ENCODE measurements at places on chromosomes 2 and 18. TPM values are rescaled to one million over a fixed set of nuclear protein-coding genes. Genes with fewer than 3 reads are reported as not detected.

The SLC16A14 gene
- 3.7 TPM for total RNA-seq

The LRRTM4 gene
- total RNA-seq, result 0.08 TPM

The PHLPP1 gene
- 10.5 TPM for total RNA-seq

The MATN3 gene
- total RNA-seq, result 0.08 TPM

The RGPD4 gene
- not detected for total RNA-seq

The ARL4C gene
- total RNA-seq, result 1.4 TPM

The ASPRV1 gene
- total RNA-seq, result 0.75 TPM

GRCh38 chr2:17166506-17166905 lies 351.7 kb downstream of the RAD51AP2 start:
- no peaks in the 10 kb centered on the region for H3K27me3 ChIP-seq
- DNase-seq, result no peak
- no peak overlapping the region for H3K4me3 ChIP-seq
- H3K36me3 ChIP-seq, result no peaks in the 10 kb centered on the region
- no peak overlapping the region for H3K27ac ChIP-seq

- no peak for DNase-seq
- no peak overlapping the region for H3K27ac ChIP-seq
- H3K36me3 ChIP-seq, result no peaks in the 10 kb centered on the region
Observed at GRCh38 chr2:233638836-233639235, 2.6 kb downstream of the UGT1A10 start.

DNA sequence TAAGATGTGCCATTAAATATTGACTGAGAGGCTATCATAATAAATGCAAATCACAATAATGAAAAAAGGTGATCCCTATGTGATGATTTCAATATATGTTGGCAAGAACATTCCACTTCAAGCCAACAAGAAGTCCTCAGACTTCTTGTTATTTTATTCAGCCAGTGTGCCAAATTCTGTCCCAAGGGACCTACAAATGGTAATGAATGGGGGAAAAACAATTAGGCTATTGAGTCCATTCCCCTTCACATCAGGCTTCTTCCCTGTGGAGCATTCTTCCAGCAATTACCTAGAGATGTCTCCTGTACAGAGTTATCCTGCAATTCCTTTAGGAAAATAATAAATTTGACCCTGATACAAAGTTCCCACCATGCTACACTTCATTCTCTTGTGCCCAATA lies 144.4 kb downstream of the PIEZO2 start:
- no peaks in the 10 kb centered on the region for H3K27me3 ChIP-seq
- DNase-seq, result no peak
- H3K4me3 ChIP-seq, result no peak overlapping the region
- H3K27ac ChIP-seq, result peak overlapping the region; percentile 49
- peaks cover 7% of the 10 kb centered on the region for H3K4me1 ChIP-seq

DNA sequence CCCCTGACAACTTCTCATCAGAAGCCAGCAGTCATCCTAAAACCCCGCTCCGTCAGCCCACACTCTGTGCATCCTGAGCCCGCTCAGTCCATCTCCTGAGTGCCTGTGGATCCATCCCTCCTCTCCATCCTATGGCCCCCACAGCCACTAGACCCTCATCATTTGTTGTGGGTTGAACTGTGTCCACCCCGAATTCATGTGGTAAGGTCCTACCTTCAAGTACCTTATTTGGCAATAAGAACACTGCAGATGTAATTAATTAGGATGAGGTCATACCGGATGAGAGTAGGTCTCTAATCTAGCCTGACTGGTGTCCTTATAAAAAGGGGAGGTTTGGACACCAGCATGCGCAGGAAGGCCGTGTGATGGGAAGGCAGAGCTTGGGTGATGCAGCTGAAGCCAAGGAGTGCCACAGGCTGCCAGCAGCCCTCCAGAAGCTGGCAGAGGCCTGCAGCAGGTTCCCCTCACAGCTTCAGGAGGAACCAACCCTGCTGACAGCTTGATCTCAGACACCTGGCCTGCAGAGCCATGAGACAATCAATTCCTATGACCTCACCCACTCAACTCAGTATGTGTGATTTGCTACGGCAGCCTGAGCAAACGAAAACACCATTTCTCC lies 192.4 kb downstream of the ZBTB7C start:
- no peaks in the 10 kb centered on the region for H3K4me1 ChIP-seq
- H3K27me3 ChIP-seq, result no peaks in the 10 kb centered on the region
- no peak for DNase-seq
- H3K36me3 ChIP-seq, result no peaks in the 10 kb centered on the region

GRCh38 chr18:7637269-7637668 lies 70.2 kb downstream of the PTPRM start:
- no peaks in the 10 kb centered on the region for H3K36me3 ChIP-seq
- no peaks in the 10 kb centered on the region for H3K4me1 ChIP-seq
- no peak overlapping the region for H3K27ac ChIP-seq
- no peaks in the 10 kb centered on the region for H3K27me3 ChIP-seq
- DNase-seq, result no peak
- no peak overlapping the region for H3K4me3 ChIP-seq

DNA sequence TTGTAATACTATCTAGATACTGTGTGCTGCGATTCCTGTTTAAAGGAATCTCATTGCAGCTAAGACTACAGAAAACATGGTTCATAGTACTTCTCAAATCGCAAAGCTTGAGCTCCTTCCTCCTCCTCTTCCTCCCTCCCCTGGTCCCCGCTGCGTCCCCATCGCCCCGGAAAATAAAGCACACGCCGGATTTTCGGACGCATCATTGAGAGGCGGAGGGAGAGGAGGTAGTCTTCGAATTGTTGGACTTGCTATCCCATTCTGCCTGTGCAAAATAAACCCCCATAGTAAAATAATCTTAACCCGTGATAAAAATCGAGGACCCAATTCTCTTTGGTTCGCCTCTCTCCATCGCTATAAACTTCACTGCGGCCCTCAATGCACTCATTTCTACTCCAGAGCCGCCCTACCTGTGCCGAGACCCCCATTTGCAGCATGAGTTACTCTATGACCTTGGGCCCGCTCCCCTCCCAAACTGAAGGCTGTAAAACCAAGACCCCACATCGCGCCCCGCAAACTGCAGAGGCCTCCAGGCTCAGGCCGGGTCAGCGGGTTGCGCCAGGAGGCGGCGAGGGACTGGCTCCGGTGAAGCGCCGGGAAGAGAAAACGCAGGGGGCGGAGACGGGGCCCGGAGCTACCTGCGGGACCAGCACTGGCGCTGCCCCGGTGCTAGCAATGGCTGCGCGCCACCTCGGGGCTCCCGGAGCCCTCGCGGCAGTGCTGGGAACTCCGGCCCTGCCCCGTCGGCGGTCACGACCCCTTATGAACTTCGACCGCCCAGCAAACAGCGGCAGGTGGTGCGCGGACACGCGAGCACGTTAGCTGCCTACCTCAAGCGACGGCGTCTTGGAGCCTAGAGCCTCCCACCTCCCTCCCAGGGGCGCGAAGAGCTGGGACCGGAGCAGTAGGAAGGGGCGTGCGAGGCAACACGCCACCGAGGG lies 649 bp downstream of the ESCO1 start:
- peak overlapping the region; percentile 67 for H3K4me3 ChIP-seq
- peak overlapping the region; percentile 96 for H3K27ac ChIP-seq
- DNase-seq, result no peak
- no peaks in the 10 kb centered on the region for H3K36me3 ChIP-seq

GRCh38 chr2:189819297-189819704 lies 35.1 kb downstream of the PMS1 start:
- no peak overlapping the region for H3K27ac ChIP-seq
- no peaks in the 10 kb centered on the region for H3K36me3 ChIP-seq
- H3K4me3 ChIP-seq, result no peak overlapping the region
- no peaks in the 10 kb centered on the region for H3K27me3 ChIP-seq
- DNase-seq, result no peak

GRCh38 chr18:79139206-79139605 lies 70.0 kb downstream of the ATP9B start:
- DNase-seq, result no peak
- H3K27me3 ChIP-seq, result no peaks in the 10 kb centered on the region
- H3K27ac ChIP-seq, result no peak overlapping the region
- H3K36me3 ChIP-seq, result no peaks in the 10 kb centered on the region
- H3K4me1 ChIP-seq, result no peaks in the 10 kb centered on the region
- no peak overlapping the region for H3K4me3 ChIP-seq

GRCh38 chr2:923832-924601 lies 26.6 kb upstream of the SNTG2 start:
- no peaks in the 10 kb centered on the region for H3K36me3 ChIP-seq
- no peak overlapping the region for H3K27ac ChIP-seq
- peaks cover 2% of the 10 kb centered on the region for H3K27me3 ChIP-seq

DNA sequence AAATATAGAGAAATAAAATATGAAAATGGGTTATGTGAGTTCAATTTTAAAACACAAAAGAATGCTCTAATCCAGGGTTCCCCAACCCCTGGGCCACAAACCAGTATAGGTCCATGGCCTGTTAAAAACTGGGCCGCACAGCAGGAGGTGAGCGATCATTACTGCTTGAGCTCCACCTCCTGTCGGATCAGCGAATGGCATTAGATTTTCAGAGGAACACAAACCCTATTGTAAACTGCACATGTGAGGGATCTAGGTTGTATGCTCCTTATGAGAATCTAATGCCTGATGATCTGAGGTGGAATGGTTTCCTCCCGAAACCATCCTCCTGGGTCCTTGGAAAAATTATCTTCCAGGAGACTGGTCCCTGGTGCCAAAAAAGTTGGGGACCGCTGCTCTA lies 34.7 kb downstream of the TTR start:
- no peak overlapping the region for H3K27ac ChIP-seq
- H3K4me1 ChIP-seq, result no peaks in the 10 kb centered on the region
- H3K4me3 ChIP-seq, result no peak overlapping the region
- DNase-seq, result no peak
- H3K36me3 ChIP-seq, result no peaks in the 10 kb centered on the region
- no peaks in the 10 kb centered on the region for H3K27me3 ChIP-seq

- no peaks in the 10 kb centered on the region for H3K4me1 ChIP-seq
- H3K27ac ChIP-seq, result no peak overlapping the region
- H3K36me3 ChIP-seq, result no peaks in the 10 kb centered on the region
- no peak for DNase-seq
- no peak overlapping the region for H3K4me3 ChIP-seq
Observed at GRCh38 chr2:102667072-102667471, 47.7 kb downstream of the SLC9A2 start.

- no peak overlapping the region for H3K4me3 ChIP-seq
- no peak overlapping the region for H3K27ac ChIP-seq
- DNase-seq, result no peak
- H3K36me3 ChIP-seq, result no peaks in the 10 kb centered on the region
- H3K4me1 ChIP-seq, result peaks cover 16% of the 10 kb centered on the region
Observed at GRCh38 chr2:71456617-71457016, 3.3 kb downstream of the DYSF start.

GRCh38 chr2:9765611-9766531 lies 77.4 kb upstream of the TAF1B start:
- H3K27me3 ChIP-seq, result no peaks in the 10 kb centered on the region
- H3K4me3 ChIP-seq, result no peak overlapping the region
- no peak overlapping the region for H3K27ac ChIP-seq
- DNase-seq, result no peak
- H3K4me1 ChIP-seq, result no peaks in the 10 kb centered on the region
- no peaks in the 10 kb centered on the region for H3K36me3 ChIP-seq

DNA sequence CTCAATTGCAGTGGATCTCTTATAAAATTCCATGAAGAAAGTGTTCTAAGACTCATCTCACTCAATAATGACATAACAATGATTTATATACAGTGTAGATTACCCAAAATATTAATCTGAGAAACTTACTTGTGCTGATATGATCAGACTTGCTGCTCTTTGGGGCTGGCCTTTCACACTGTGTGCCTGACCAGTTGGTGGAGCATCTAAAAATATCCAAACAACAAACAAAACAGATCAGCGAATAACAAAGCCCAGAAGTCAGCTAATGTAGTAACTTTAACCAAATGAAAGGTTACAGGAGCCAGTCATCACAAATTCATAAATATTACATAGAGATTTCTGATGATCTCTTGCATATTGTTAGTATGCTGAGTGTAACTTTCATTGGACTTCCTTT lies 1466.8 kb upstream of the NXPH2 start:
- H3K4me1 ChIP-seq, result no peaks in the 10 kb centered on the region
- H3K27ac ChIP-seq, result no peak overlapping the region
- no peak overlapping the region for H3K4me3 ChIP-seq
- DNase-seq, result no peak

GRCh38 chr2:64615192-64615763 lies 38.4 kb downstream of the SERTAD2 start:
- DNase-seq, result no peak
- no peak overlapping the region for H3K4me3 ChIP-seq
- H3K36me3 ChIP-seq, result no peaks in the 10 kb centered on the region
- no peak overlapping the region for H3K27ac ChIP-seq
- H3K4me1 ChIP-seq, result no peaks in the 10 kb centered on the region

GRCh38 chr2:154280543-154280942 lies 408.8 kb downstream of the GALNT13 start:
- H3K36me3 ChIP-seq, result no peaks in the 10 kb centered on the region
- H3K27ac ChIP-seq, result no peak overlapping the region
- no peak for DNase-seq
- H3K4me3 ChIP-seq, result no peak overlapping the region

- H3K4me3 ChIP-seq, result peak within 1 kb of the TSS; percentile 16
- no peak within 1 kb of the TSS for H3K27ac ChIP-seq
- peaks cover 12% of the 10 kb centered on the region for H3K27me3 ChIP-seq
- peaks cover 11% of the 10 kb centered on the region for H3K4me1 ChIP-seq
- no peaks in the 10 kb centered on the region for H3K36me3 ChIP-seq
Observed at GRCh38 chr2:29921560-29921915, at the start of gene ALK. Gene ALK, minus strand, starts transcription at chr2:29921586. Its CDS starts 927 bp downstream, at chr2:29920659.

- peaks cover 29% of the 10 kb centered on the region for H3K4me1 ChIP-seq
- no peaks in the 10 kb centered on the region for H3K27me3 ChIP-seq
- DNase-seq, result no peak
- H3K27ac ChIP-seq, result peak overlapping the region; percentile 83
- H3K4me3 ChIP-seq, result no peak overlapping the region
- peaks cover 6% of the 10 kb centered on the region for H3K36me3 ChIP-seq
Observed at GRCh38 chr2:102154364-102154763, 11.8 kb downstream of the IL1R1 start.

DNA sequence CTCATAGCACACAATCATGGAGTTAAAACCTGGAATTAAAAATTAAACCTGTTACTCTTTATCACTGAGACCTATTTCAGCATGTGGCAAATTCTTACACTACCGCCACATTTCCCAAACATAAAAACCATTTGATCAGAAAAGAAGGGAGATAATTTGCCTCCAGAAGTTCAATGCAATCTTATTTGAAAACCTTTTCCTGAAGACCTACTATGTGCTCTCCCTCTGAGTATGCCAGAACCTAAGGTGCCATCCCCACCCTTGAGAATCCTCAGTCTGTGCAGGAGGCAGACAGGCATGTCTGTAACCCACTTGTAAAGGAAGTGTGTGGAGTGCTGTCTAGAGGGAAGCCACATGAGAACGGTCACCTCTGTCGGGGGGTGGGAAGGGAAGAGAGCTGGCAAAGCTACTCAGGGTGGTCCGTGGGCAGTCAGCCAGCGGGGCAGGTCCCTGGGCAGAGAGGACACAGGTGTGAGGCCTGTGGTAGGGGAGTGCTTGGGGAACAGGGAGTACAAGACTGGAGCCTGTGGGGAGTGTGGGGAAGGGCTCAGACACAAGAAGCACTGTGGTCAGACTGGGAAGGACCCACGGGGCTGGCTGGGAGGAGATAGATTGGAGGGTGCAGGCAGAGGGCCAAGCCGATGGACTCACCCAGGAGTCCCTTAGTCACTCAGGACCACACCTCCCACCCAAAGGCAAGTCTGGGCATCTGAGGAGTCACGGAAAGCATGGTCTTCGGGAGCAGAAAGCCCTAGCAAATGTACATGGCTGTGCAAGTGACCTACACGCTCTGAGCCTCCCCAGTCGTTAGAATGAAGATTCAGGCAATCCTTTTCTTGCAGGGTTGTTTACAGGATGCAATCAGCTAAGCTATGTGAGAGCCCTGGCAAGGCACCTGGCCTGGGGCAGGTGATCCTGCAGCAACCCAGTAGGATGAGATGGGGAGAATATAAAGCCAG lies 22.8 kb downstream of the CRACDL start:
- no peaks in the 10 kb centered on the region for H3K36me3 ChIP-seq
- H3K4me3 ChIP-seq, result no peak overlapping the region
- no peaks in the 10 kb centered on the region for H3K27me3 ChIP-seq
- peak; percentile 27 for DNase-seq
- no peak overlapping the region for H3K27ac ChIP-seq

All from liver (tissue), 10 donors.